RPMI8226 (cell line): ENCODE measurements at places on chromosomes 6 and 20.

DNA sequence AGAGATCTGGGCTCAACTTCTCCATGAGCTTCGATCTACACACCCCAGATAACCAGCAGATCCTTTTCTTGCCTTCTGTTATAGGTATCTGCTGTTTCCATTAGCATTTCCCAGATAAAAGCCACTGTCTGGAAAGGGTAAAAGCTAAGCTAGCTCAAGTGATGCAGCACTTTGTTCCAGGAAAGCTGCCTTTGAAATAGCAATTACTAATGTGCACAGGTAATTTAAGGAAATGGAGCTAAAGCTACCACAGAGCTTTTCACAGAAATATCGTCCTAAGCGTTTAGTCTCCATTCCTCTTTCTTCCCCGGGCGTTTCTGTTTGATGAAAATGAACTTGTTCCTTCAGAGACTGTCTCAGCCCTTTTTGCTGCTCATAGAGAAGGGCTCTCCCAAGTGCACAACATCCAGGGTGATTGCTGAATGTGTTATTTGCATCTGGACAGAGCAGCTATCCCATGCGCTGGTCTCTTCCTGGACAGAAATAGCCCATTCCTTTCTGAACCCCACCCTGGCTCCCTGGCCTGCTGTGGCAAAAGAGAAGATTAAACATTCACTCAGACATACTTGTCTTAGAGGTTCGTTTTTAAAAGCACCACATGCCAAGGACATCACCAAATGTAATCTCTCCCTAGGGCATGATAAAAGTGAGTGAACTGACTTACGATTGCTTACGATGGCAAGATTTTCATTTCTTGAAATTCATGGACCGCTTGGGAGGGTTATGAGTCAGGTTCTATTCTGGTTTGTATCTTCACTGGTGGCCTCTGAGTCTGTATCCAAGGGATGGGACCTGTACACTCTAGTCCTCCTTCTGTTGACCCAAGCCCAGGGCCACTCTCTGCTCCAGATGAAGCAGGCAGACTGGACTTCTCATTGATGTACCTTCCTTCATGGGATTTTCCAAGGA lies 429.1 kb upstream of the CDH4 start:
- no peak for DNase-seq

DNA sequence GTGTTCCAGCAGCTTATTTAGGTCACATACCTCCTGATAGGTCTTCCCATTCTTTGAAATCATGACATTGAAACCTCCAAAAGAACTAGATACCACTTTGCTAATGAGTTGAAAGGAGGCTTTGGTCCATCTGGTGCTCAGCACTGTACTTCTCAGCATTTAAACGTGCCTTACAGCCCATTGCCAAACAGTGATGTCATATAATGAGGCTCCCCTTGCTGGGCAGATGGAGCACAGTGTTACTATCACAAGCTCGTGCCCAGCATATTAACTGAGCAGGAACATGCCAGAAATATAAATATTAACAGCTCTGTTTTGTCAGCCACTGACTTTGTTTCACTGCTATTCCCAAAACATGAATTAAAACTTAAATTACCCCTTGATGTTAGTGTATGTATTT lies 25.5 kb upstream of the MAPK13 start:
- no peak for DNase-seq

- no peak for DNase-seq
Measured at GRCh38 chr6:170182093-170182780, 108.6 kb downstream of the DLL1 start.

DNA sequence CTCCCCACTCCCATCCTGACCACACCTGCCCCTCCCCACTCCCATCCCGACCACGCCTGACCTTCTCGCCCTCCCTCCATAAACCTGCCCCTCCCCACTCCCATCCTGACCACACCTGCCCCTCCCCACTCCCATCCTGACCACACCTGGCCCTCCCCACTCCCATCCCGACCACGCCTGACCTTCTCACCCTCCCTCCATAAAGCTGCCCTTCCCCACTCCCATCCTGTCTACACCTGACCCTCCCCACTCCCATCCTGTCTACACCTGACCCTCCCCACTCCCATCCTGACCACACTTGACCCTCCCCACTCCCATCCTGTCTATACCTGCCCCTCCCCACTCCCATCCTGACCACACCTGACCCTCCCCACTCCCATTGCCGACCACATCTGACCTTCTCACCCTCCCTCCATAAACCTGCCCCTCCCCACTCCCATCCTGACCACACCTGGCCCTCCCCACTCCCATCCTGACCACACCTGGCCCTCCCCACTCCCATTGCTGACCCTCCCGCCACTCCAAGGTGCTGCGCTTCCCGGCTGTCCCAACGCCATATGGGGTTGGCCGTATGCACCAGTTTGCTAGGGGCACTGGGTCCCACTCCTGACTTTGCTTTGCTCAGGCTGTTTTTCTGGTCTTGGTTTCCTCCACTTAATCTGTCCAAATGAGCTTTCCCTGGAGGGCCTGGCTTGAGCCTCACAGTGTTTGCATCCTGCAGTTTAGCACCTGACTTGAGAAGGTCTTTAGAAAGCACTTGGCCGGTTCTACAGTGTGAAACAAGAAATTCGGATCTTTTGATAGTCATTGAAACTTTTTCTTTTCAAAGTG lies 2.9 kb downstream of the KIF25 start:
- DNase-seq = no peak

- DNase-seq = peak; percentile 9
Measured at GRCh38 chr20:7161690-7162089, 394.2 kb downstream of the BMP2 start.

GRCh38 chr6:167207527-167207926 lies 49.7 kb upstream of the GPR31 start:
- no peak for DNase-seq

DNA sequence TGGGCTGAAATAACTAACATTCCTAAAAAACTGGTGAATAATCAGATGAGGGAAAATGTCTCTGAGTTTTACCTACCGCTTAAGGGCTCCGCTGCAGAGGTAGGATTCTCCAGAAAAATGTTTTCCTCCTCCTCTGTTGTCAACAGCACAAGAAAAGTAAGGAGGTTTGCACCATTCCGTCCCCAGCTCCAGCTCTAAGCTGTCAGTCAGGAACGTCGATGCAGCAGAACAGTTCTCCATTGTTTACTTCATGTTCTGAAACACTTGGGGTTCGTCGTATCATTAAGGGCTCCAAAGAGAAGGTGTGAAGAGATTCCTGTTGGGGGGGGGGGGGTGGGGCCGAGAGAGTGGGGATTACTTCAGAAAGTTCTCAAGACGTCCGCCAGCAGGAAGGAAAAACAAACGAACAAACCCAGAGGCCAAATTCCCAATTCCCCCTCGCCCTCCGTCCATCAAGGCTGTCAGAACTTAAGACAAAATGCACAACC lies 734 bp downstream of the MMS22L start:
- peak; percentile 3 for DNase-seq

DNA sequence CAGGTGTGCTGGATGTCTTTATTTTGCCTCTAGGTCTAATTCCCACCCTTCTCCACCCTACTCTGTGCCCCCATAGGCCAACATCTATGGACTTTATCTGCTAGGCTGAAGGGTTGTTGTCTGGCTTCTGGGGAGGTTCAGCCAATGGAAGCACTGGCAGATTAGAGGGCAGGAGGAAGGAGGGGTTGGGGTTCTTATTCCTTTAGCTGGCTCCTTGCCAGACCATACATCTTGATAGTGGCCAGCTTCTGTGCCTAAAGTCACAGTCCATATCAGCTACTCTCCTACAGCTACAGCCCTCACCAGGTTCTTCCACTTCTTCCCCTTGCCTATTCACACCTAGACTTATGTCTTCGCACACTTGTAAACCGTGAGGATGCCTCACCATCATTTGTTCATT lies 41.1 kb downstream of the ROS1 start:
- no peak for DNase-seq

GRCh38 chr20:58417438-58417837 lies 28.4 kb downstream of the VAPB start:
- no peak for DNase-seq

DNA sequence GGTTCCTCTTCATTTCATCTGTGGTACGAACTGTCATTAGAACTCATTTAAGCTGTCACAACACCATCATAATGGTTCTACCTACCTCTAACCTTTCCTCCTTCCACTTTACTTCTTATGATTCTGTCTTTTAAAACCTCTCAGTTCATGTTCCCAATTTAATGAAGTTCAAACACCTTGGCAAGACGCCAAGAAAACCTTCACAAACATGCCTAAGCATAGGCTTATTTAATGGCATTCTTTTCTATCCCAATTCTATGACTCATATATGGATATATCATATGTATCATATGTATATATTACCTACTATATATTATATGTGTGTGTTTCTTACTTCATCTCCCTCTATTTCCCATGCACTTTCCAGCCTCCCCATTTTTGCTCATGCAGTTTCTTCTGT lies 283.4 kb upstream of the TBX18 start:
- no peak for DNase-seq

GRCh38 chr6:129903082-129903481 lies 42.0 kb upstream of the TMEM244 start:
- no peak for DNase-seq

DNA sequence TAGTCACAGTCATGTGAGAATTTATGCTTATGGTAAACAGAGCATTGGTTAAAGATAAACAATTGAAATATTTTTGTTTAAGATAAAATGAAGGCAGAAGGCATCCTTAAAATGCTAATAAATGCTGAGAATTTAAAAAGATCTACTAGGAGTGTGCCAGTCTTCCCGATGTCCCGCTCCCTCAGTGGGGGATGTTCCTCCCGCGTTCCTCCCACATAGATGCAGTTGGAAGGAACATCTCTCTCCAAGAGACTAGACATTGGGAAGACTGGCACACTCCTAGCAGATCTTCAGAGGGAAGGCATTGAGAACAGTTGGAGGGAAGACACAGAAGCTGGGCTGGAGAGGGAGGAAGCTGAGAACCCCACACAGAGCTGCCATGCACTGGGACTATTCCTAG lies 203.3 kb downstream of the EDN1 start:
- no peak for DNase-seq

DNA sequence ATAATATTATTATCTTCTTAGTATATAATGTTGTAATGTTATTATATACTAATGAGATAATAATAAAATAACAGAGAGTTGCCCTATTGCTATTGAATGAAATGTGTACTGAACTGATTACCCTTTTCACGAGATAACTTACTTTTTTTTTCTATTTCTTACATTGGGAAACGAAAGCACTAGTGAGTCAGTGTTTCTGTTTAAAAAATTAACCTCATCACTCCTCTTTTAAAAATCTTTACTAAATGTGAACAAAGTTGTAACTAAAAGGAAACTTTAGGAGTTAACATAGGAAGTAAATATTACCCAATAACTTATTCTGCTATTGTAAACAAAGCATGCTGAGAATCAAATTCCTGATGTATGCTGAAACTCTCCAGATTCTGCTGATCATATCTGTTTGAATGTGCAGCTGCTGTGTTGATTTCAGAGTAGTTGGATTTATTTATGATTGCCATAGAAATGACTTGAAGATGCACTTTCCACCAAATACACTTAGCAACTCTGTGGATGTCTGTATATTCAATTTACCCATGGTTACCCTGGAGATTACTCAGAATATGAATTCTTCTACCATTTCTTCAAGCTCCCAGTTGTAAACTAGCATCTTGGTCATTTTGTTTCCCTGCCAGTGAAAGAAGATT lies 523.4 kb downstream of the TENT5A start:
- DNase-seq = no peak

- no peak for DNase-seq
Measured at GRCh38 chr6:147821295-147821897, 312.9 kb downstream of the SAMD5 start.

- no peak for DNase-seq
Measured at GRCh38 chr6:76435174-76435573, 362.7 kb upstream of the IMPG1 start.

DNA sequence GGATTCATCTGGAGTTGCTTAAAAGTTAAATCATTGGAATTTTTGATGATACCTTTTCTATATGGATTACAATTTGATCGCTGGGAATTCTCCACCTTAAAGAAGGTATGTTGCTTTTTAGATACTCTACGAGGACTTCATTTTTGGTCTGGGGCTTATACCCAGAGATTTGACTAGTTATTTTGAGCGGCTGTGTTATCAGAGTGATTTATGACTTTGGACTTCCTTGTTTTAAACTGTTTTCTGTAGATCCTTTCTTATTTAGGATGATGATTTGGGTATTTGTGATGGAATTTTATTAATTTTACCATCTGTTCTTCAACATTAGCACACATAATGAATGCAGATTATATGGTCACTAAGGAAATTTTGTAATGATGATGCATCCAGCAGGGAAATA lies 75.2 kb downstream of the SOX4 start:
- no peak for DNase-seq

GRCh38 chr20:20212675-20213096 lies 155.2 kb upstream of the INSM1 start:
- DNase-seq = no peak

DNA sequence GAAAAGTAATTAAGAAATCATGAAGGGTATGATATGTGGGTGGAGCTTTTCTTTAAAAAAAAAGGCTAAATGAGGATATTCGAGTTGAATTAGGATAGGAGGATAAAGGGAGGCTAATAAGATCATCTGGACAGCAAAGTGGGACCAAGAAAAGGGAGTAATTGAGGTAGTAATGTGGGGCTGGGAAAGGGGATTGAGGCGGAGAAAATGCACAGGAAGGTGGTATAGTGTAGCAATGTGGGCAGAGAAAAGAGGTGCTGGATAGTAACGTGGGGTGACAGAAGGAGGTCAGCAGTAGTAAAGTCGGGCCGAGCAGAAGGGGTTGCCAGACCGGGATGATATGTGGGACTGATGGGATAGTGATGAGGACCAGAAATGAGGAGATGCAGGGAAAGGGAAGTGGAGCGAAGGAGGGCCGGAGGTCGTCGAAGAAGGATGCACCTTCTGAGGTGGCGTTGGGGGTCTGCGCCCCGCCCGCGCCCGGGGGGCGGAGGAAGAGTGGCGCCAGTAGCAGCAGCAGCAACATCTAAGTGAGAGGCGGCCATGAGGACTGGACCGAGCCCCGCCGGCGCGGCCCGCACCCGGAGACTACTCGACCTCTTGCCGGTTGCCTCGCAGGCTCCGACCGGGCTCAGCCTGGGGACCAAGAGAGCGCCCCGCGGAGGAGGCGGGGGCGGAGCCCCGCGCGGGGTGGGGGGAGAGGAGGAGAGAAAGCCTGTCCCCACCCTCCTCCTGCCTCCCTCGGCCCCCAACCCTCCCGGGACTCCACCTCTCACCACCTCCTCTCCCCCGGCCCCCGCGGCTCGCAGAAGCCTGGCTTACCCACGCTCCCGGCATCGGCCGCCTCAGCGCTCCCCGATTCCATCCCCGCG lies 887 bp downstream of the GABBR1 start:
- DNase-seq = no peak

DNA sequence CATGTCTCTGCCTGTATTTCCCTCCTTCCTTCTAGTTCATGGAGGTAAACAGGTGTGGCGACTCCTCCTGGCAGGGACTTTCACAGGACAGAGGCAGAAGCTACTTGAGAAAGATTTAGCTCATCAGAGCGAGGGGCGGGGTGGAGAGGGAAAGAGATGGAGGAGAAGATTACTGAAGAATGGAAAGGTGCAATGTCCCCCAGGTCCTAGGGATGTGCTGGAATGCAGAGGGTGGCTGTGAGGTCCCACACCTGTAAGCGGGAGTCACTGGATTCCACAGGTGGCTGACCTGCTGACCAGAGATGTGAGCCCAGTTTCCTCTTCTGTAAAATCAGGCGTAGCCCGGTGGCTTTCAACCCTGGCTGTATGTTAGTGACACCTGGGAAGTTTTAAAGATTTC lies 199.2 kb upstream of the SULF2 start:
- DNase-seq = no peak

GRCh38 chr20:61048302-61048701 lies 203.8 kb upstream of the CDH4 start:
- no peak for DNase-seq
